Muscle of leg (tissue), 16 donors: ENCODE measurements at places on chromosomes 7 and 10. TPM values are rescaled to one million over a fixed set of nuclear protein-coding genes. Genes with fewer than 3 reads are reported as not detected.

DNA sequence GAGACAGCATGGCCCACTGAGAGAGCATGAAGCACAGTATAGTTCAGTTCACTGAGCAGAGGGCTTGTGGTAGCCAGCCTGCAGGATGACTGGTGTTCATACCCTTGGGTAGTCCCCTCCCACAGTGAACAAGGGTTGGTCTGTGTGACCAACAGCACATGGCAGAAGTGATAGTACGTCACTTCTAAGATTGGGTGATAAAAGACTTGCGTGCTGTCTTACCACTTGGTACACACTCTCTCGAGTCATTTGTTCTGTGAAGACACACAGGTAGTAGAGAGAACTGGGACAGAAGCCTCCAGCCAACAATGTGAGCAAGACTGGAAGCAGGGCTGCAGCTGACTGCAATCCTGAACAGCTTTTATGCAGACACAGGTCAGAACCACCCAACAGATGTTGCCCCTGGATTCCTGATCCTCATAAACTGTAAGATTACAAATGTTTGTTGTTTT is 14.6 kb downstream of the EPC1 start:
- DNase-seq: no peak

DNA sequence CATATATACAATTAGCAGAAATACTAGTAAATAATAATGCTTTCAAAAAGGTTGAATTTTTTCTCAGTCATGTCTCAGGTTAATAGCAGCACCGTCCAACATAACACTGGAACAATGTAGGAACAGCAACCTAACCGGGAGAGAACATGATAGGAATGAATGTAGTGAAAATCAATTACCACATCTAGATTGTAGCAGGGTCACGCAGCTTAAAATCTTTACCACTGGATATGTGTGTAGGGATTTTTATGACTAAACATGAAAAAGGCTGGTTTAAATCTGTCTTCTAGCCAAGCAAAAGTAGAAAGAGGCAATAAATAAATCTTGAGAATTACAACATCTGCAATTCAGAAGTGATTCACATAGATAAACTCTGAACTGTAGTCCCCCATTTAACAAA is 326.0 kb downstream of the DGKB start:
- DNase-seq: peak; percentile 22

GRCh38 chr10:71241830-71242621 is 29.7 kb downstream of the UNC5B start:
- peak; percentile 44 for DNase-seq

DNA sequence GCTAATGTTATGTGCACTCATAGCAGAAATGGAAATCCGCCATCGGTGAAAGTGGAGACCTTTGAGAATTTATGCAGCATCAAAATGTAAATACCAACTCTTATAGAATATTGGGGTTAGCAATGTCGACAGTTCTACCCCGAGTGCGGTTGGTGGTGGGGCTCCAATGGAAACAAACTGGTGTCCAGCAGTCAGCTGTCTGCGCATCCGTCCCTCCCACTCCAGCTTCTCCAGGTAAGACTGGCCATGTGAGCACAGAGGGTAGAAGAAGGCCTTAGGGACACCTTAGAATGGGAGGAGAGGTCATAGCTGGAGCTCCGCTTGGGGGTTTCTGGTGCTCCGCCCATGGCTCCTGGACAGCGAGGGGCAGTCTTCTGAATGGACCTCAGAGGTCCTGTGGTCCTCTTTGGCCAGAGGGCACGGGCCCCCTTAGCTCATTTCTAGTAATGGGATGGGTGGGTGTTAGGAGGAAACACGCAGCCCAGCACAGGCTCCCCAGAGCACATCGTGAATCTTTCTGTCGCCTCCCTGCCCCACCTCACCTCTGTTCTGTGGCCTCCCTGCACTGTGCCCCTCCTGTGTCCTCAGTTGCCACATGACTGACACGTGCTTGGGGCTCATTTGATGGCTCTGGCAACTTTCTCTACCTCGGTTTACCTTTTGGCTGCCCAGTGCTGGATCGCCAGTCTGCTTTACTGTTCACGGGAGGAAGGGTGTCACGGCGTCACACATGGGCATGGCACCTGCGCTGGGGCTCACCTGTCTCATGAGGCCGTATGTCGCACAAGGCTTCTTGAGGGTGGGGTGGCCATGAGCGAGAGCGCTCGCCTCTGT is 50.0 kb downstream of the MGMT start:
- no peak for DNase-seq

The TDRD1 gene
- polyA plus RNA-seq: 0.06 TPM

The MNX1 gene
- 0.08 TPM for polyA plus RNA-seq

DNA sequence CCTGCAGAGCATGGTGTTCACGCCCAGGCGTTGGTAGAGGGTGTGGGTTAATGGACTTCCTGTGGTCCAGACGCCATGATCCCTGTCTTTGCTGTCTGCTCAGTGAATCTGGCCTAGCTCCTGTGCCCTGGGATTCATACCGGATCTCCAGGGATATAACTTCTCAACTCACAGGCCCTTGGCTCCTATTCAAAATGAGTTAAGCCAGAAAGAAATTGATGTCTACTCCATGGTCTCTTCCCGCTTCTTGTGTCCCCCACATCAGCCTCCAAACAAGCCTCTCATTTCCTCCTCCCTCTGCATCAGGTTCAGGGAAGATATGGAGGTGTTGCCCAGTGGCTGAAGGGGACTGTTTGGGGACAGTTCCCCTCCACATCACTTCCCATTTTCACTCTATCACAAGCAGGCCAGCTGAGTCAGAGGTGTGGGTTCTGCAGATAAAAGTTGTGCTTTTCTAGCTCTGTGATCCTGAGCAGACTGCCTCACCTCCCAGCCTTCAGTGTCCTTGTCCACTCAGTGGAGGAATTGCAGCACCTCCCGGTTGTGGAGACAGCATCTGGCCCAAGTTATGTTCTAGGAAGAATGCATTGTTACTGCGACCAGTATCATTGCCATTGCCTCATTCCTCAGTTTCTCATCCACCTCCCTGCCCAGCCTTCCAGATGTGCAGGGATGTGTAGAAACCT is 22.5 kb downstream of the AKR1E2 start:
- DNase-seq: no peak

DNA sequence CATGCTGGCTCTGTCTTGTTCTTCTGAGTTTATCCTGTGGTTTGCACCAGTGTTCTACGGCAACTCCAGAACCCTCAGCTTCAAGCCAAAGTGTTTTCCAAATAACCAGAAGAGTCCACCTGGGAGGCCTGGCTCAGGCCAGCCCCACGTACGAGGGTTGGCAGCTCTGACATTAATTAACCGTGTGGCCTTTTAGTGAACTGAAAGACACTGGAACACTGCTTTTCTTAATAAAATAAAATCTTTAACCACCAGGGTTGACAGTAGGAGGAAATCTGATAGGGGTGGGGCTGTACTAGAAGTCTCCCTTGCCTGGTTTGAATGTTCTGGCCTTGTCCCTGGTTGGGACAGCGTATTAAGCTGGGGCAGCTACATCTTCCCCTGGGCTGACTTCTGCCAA is 64.9 kb downstream of the SYPL1 start:
- no peak for DNase-seq

DNA sequence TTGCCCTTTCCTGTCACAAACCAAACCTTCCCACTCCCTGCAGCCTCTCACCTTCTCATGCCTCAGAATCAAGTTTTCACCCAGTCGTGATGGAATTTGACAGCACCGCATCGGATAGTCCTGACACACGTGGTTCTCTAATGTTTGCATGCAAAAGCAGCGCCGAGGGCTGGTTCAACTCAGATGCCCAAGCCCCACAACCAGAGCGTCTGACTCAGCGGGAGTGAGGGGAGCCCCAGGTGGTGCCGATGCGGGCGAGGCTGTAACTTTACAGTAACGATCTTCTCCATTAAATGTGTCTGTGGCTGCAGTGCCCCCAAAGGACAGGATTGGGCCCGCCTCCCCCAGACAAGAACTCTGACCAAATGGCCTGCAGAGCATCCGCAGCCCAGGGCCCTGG is 284.5 kb downstream of the CELF2 start:
- DNase-seq: no peak

The CYP26C1 gene
- polyA plus RNA-seq: not detected

DNA sequence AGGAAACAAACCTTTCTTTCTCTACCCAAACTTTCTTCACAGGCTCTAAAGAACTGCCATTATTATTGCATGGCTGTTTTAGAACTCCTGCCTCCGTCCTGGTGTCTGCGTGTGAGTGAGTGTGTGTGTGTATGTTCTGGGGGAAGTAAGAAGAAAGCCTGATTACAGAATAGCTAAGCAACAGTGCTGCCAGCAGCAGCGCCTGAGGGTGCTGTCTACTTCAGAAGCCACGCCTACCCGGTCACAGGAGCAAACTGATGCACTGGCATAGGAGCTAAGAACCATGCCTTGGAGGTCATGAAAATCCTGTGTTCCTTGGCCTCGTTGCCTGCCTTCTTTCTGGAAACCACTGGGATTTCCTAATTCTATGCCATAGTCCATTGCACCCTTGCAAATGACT is 25.2 kb downstream of the LIPK start:
- DNase-seq: no peak

DNA sequence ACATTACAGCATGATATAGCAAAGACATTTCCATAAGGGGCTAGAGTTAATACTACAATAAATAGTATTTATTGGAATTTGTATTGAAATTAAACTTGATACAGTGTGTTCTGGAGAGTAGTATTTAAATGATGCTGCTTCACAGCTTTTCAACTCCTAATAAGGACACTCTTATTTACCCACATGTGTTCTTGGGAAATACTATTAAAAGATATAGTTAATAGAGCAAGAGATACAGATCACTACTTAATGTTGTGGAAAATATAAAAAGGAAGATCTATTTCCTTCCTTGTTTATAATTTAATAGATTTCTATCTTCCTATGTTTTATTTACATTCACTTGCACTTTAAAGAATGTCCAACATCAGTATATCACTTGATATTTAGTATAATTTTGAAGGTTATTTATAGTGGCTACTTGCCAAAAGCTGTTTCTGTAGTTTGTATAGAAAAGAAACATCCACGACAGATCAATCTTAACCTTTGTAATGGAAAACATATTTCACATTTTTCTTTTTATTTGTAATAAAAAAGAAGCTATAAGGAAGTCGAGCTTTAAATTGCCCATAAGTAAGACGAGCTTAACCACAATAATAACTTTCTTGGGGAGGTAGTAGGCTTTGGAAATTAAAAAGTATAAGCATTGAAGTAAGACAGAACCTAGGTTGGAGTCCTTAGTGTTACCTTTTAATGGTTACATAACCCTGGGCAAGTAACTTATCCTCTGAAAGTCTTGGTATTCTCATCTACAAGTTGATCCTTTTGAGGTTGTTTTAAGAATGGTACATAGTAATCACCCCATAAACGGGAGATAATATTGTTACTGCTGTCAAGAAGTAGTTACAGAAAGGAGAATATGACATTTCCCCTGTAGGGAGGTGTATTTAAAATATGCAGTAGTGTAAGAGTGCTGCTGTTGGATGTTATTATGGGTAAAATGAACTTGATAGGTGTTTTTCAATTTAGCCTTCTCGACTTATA is 32.8 kb downstream of the CPED1 start:
- no peak for DNase-seq

The FBXL13 gene
- polyA plus RNA-seq: 0.74 TPM

- peak; percentile 67 for DNase-seq
These were observed 32.4 kb downstream of the TRIM8 start for GRCh38 chr10:102676534-102677315.

DNA sequence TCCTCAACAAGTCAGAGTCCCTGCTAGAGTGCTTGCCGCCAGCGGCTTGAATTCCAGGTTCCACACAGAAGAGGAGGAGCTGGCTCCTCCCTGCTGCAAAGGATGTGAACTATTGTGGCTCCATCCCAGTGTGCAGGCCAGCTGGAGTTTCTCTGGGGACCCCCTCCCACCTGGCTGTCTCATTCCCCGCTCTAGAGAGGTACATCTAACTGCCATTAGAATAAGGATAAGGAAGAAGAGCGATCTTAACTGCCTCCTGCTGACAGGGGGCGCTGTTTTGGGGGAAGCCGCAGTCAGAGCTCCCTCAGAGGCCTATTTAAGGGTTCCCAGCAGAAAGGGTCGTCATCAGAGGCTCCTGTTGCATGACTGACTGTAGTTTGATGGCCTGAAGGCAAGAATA is 40.8 kb upstream of the HECW1 start:
- DNase-seq: no peak

GRCh38 chr7:111160297-111160696 is 69.4 kb downstream of the LRRN3 start:
- DNase-seq: no peak

The WEE2 gene
- not detected for polyA plus RNA-seq

The SMO gene
- 38.2 TPM for polyA plus RNA-seq
